ENCODE measurements at places on chromosomes 4 and X. TPM values are rescaled to one million over a fixed set of nuclear protein-coding genes. Genes with fewer than 3 reads are reported as not detected.

Gene DIPK2B
- 1.0 TPM for total RNA-seq

Gene CCNA2
- total RNA-seq = 35.6 TPM

Gene VSIG4
- total RNA-seq = not detected

Gene LRP2BP
- total RNA-seq = 1.6 TPM

Measured in epithelial cell of alveolus of lung (primary cell).